T-helper 17 cell (primary cell): ENCODE measurements at places on chromosomes 7 and 10.

- no peak for DNase-seq
Measured at GRCh38 chr10:89078724-89079672, 88.4 kb downstream of the FAS start.

DNA sequence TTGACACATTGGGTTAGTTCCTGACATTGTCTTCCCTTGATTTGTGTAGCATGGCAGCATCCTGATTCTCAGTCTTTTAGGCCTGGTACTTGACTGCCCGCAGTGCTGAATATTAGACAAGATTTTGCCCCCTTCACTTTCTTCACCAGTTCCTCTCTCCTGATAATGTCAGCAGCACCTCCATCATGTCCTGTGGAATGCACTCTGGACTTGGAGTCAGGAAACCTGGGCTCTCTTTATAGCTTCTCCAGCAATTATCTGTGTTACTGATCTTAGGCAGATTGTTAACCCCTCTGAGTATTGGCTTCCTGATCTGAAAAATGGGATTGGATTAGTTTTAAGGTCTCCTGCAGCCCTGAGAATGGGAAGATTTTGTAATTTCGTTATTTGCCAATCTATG, 19.0 kb downstream of the HBP1 start:
- DNase-seq: no peak

GRCh38 chr10:27506280-27506679, 2.2 kb downstream of the RAB18 start:
- no peak for DNase-seq

DNA sequence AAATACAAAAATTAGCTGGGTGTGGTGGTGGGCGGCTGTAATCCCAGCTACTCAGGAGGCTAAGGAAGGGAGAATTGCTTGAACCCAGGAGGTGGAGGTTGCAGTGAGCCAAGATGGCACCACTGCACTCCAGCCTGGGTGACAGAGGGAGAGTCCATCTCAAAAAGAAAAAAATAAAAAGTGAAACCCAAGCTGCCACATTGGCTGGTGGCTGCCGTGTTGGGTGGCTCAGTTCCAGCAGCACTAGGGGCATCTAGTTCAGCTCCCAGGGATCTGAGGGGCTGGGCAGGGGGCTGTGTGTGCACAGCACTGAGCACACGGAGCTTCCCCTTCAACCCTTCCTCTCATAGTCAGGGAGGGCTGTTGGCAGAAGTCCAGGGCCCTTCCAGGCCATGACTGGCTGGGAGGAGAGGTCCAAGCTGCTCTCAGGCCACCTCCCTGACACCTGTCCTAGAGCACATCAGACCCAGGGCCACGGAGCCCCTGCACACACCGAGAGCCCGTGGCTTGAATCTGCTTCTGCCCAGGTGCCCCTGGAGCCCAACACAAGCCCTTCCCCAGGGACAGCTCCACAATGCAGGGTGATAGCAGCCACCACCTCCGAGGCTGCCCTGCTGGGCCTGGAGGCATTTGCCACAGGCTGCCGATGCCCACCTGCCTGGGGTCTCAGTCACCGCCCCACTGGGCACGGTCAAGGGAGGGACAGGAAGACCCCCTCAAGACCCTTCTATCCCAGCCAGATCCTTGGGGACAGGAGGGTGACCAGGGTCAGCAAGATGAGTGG, 47.3 kb downstream of the YKT6 start:
- no peak for DNase-seq

DNA sequence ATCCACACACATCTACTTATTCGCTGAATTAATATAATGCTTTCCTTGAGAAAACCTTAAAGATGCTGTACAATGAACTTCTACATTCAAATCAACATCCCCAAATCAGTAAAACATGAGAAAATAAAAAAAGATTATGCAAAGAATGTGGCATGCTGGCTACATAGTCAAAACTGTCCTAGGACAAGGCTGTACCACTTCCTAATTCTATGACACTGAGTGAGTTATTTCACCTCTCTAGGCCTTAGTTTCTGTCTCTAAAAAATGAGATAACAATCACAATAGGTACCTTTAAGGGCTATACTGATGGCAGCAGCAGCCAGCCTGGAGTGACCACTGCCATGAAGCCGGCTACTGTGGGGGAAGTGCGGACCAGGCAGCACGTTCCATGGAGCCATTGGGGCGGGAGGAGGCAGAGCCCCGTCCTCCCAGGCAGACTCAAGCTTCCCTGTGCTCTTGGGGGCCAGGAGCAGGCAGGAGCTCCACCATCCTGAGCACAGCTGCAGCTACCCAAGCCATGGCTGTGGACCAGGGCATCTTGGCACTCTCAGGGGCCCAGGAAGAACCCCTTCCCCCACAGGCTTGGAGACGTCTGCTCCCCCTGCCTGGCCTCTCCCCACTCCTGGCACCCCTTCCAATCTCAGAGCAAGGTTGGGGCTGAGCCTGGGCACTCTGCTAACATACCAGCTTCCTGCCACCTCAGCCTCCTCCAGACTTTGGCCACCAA, 110.2 kb downstream of the ELAPOR2 start:
- DNase-seq: no peak
